ENCODE measurements at places on chromosomes 4 and X.
A peak's percentile ranks its signal among the peaks of the same experiment; 100 is the strongest.

GRCh38 chr4:69878250-69878649 is 18.3 kb upstream of the SULT1E1 start:
- peak; percentile 52 for DNase-seq

- no peak for DNase-seq
These were observed 18.2 kb downstream of the FABP2 start for GRCh38 chr4:119303587-119304305.

GRCh38 chrX:55524487-55524886 is 34.8 kb upstream of the USP51 start:
- no peak for DNase-seq

DNA sequence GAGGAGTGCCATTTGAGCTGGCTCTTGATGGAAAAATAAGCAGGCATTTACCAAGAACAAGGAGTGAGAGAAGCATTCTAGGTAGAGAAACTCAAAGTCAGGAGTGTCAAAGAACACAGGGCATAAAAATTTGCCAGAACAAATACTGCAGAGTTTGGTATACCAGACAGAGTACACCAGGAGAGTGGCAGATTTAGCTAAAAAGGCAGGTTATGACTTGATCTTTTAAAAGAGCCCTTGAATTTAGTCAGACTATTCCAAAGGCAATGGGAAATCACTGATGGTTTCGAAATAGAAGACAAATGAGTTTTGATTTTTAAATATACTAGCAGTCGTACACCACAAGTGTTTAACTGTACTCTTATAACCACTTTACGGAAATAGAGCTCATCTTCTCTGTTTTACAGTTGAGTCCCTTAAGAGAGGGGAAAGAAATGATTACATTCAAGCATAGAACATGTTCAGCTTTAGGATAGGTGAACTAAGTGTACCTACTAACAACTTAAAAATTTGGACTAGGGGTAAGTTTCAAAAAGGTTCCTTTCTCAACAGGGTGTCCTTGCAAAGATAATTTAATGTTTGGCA is 10.2 kb downstream of the UBE2D3 start:
- DNase-seq: no peak

DNA sequence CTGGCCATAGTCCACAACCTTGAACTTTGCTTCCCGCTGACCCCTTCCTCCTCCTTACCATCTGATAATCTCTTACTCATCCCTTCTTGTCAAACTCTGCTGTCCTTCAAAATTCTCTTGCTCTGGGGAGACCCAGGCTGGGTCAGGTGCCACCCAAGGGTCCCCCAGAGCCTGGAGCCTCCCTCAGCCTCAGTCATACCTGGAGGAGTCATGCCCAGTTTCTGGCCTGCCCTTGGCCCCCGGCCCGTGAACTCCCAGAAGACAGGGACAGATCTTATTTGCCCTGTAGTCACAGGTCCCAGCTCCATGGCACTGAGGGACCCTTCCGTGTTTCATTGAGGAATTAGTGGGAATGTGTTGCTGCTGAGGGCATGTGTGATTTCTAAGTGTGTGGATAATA is 4.7 kb upstream of the GPR78 start:
- DNase-seq: no peak

DNA sequence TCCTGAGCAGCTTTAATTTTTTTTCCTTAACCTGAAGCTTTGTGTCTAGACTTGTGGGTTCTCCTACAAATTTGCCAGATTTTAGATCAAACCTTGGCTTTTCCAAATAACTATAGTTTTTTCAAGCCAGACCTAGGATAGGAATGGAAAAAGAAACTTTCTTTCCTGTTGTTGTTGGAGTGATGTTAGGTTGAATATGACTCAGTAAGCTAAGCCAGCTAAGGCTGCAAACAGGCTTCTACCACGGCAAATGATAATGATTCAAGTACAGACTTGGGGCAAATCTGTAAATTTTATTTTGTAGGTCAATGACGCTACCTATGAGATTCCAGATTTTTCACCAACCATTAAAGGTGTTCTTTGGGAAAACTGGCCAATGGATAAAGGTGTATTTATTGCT is 45.6 kb downstream of the WDR19 start:
- DNase-seq: peak; percentile 62

DNA sequence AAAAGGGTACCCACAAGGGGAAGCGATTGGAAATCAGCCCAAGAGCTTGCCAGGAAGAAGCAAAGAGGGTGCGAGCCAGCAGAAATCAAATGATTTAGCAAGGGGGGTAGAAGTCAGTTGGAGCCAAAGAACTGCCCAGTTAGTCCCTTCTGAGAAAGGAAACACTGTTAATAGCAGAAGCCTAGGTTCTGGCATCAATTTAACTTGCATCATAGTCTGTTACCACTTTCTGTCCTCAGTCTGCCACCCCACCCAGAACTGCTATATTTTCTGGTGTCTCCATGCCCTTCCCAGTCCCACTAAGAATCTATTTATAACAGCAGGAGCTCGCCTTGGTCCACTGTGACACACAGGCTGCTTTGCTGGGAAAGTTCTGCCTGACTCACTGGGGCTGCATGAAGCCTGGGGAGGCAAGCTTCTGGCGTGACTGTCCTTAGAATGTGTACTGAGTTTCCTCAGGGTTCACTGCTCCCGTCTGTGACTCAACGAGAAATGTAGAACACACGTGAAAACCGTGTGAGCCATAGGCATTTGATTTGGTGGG is 157.8 kb upstream of the TTC29 start:
- DNase-seq: peak; percentile 98

GRCh38 chr4:87326460-87326859 is 3.8 kb upstream of the HSD17B13 start:
- DNase-seq: no peak

- no peak for DNase-seq
These were observed 29.3 kb upstream of the DYNLT3 start for GRCh38 chrX:37876716-37877115.

DNA sequence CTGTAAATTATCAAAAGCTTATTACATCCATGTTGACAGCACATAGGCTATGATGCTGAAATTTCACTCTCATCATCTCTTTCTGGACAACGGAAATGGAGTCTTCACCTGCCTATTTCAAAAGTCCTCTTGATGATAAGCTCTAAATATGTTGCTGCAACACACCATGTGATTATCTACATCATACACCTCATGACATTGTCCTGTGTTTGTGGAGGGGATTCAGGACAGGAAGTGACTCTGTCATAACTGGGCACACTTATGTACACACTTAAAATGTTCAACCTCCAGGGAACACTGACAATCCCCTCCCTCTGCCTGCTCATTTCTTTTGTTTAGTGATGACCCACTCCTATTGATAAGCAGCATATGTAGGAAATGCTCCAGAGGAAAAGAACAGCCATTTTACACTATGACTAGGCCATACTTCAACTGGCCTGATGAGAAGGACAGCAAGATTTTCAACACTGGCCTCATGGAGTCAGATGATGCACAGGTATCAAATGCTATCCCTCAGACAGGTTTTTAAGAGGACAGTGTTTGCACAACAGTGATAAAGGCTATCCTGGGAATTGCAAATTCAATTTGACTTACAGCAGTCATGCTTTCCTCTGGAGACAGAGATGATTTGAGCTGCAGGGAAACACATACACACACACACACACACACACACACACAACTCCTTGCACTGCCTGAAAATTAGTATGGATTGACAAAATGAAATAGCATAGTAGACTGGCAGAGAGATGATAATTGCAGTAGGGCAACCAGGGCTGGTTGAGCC is 163.3 kb upstream of the RASGEF1B start:
- no peak for DNase-seq

DNA sequence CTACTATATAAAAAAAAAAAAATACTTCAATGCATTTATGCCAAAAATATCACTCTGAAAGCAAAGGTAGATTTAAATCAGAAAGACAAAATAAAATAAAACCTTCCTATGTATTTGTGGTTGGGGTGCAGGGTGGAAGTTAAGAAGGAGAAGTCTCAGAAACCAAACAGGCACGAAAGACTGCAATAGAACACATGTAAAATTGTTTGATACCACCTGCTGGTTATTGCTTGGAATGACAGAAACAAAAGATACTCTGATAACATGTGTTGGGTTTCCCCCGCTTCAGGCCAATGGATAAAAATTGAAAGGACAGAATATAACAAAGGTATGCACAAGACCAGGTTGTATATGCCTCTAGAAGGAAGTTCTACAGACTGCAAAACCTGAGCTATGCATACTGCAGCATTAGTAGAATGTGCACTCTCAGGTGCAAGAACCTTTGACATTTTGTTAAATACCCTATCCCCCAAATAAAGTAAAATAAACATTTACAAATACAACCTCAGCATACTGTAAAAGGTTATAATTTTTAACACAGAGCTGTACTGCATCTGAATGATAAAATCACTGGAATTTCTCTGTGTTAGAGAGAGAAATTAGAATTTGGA is 118.8 kb downstream of the GABRA2 start:
- DNase-seq: peak; percentile 8

DNA sequence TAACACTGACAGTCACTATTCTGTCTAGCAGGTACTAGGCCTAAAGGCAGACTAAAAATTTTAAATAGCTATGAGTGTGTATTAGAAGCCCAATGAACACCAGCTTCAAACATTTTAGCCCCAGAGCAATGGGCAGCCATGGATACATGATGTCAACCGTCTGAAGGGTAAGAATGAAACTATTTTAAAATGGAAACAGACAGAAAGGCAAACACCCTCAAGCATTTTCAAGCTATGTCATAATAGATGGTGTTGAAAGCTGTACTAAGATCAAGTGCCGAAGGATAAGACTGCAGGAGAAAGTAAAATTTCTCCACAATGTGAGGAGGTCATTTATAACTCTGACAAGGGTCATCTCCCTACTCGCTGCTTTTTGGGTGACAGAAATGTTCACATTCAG is 225.0 kb downstream of the COL25A1 start:
- peak; percentile 35 for DNase-seq

- no peak for DNase-seq
These were observed 10.9 kb upstream of the TMPRSS11D start for GRCh38 chr4:67894659-67895058.

DNA sequence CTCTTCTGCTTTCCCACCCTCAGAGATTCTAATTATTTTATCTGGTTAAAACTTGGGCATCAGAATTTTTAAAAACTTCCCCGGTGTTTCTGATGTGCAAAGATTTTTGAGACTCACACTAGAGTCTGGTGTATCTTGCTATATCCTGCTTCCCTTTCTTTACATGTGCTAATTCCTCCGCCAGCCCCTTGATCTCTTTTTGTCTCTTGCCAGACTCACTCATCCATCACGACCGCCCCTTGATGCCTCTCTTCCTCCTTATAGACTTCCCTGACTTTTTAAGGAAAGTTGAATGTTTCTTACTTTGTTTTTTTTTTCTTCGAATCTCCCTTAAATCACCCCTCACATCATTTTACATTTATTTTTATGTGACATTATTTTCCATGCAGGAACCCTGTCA is 274.9 kb upstream of the PITX2 start:
- no peak for DNase-seq

DNA sequence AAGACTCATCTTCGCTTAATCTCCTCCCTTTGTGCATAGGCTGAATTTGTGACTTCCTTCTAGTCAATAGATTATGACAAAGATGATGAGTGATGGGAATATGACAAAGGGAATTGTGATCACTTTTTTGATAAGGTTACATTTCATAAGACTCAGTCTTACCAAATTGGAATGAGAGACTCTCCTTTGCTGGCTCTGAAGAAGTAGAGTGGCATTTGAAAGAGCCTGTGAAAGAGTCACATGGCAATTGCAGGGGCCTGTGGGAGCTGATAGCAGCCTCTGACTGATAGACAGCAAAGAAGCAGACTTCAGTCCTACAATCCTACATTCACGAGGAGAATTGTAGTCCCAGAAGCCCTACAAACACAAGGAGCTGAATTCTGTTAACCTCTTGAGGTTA is 44.9 kb upstream of the ADAMTS3 start:
- DNase-seq: peak; percentile 15

- DNase-seq: no peak
These were observed 45.7 kb downstream of the ACOX3 start for GRCh38 chr4:8394806-8395205.

GRCh38 chr4:6322761-6323566 is 53.3 kb downstream of the WFS1 start:
- DNase-seq: no peak

- peak; percentile 65 for DNase-seq
These were observed 71.6 kb upstream of the LEF1 start for GRCh38 chr4:108240366-108240765.

GRCh38 chr4:76458825-76459224 is 23.8 kb downstream of the SHROOM3 start:
- peak; percentile 4 for DNase-seq

GRCh38 chrX:140343226-140343868 is 161.5 kb downstream of the SOX3 start:
- DNase-seq: peak; percentile 1

GRCh38 chr4:186265683-186266652 is at the start of gene F11:
Gene F11, plus strand, starts transcription at chr4:186266189. Its CDS starts 948 bp downstream, at chr4:186267137.
- no peak for DNase-seq

DNA sequence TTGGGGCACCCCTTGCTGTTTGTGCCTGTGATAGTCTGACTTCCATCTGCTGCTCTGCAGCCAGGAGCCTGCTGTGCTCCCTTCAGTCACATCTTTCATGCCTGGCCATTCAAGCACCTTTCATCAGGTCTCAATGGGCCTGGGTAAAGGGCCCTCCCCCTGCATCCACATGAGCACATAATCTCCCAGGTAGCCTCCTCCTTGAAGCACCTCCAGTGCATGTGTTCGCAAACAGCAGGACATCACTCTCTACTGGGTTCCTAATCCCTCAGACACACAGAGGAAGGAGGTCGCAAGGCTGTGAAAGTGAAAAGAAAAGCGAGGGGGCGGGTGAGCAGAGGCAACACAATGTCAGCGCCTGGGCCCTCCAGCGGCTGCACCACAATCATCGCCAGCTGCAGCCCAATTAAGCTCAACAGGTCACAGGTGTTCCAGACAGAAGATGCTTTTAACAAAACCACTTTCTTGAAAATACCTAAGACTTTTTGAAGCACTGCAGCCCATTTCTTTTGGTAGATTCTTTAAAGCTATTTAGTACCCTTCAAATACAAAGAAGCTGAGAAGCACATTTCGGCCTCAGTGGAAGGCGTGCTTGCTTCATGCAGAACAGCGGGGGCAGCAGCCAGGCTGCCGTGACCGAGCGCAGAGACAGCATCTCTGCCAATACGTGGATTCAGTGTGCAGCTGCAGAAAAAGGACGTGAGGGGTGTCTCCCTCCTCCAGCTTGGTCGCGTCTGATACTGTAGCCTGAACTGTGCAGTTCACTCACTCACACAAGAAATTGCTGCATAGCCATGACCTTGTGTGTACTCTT is 92.2 kb upstream of the SPRY1 start:
- DNase-seq: no peak

Data from iris pigment epithelial cell (primary cell).